ENCODE measurements at places on chromosomes 7 and 10.

DNA sequence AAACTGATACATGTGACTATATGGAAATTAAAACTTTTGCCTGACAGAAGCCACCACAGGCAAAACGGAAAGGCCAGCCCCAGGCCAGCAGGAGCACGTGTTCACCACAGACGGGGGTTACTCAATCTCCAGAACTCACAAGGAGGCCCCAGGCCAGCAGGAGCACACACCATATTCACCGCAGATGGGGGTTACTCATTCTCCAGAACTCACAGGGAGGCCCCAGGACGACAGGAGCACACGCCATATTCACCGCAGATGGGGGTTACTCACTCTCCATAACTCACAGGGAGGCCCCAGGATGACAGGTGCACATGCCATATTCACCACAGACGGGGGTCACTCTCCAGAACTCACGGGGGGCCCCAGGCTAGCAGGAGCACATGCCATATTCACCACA is 61.5 kb downstream of the NKX6-2 start:
- DNase-seq: no peak

DNA sequence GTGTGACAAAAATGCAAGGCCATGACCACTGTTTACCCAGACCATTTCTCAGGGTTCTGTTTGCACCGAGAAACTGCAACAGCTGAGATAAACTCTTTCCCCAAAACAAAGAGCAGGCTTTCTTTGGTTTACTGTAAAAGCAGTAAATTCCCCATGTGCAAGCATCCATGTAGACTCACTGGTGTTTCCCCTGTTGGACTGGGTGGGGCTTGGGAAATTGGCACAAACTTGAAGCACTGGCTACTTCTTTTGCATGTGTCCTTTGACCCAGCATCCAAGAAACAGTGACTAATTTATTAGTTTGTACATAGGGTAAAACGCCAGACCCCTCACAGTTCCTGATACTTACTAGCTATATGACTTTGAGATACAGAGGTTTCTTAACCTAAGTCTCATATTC is 12.3 kb downstream of the IQUB start:
- no peak for DNase-seq

GRCh38 chr10:72948762-72949161 is 5.8 kb downstream of the PLA2G12B start:
- DNase-seq: no peak

DNA sequence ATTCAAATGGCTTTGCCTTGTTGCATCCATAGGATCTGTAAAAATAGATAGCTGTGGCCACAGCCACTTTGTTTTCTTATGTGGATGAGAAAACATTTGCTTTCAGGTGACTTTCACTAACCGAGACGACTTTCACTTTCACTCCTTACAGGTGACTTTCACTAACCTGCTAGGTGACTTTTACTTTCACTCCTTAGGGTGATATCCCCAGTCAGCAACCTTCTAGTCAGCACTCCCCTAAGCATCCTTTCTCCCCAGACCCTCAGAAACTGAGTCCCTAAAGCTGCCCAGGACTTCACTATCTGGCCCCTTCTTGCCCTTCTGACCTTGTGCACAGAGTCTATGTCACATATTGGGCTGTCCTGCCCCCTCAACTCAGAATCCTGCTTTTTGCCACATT is 177.5 kb downstream of the RELN start:
- DNase-seq: peak; percentile 2

DNA sequence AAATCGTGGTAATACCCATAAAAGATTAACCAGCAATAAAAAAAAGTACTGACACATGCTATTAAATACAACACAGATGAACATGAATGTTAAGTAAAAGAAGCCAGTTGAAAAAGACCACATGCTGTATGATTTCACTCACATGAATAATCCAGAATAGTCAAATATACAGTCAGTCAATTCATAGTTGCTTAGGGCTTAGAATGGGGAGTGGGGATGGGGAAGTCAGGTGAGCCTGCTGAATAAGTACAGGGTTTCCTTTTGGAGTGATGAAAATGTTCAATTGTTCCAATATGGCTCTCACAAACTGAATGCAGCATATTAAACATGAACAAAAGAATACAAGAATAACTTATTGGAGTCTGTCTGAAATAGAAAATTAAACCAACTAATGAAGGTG is 1.8 kb downstream of the COA1 start:
- DNase-seq: no peak
